GM04503 (cell line): ENCODE measurements at places on chromosomes 11 and 22.

- no peak for DNase-seq
Observed at GRCh38 chr11:19772480-19772879, 59.8 kb downstream of the NAV2 start.

DNA sequence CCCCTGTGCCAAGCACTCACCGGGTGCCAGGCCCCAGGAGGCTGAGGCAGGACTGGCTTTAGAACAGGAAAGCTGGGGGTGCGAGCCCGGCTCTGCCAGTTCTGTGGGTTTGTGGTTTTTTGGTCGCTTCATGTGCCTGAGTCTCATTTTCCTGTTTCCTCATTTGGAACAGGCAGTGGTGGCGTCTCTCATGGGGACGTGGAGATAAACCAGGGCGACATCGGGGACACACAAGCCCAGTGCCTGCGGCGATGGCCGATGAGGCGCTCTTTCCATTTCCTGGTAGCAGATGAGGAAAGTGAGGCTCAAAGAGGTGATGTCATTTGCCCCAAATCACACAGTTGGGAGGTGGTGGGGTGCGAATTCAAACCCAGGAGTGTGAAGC, 20.8 kb upstream of the CHKA start:
- no peak for DNase-seq

GRCh38 chr11:447923-448731, 2.0 kb upstream of the PTDSS2 start:
- DNase-seq, result peak; percentile 40

- no peak for DNase-seq
Observed at GRCh38 chr11:64998690-64999431, 2.1 kb upstream of the BATF2 start.
